PC-9 (cell line): ENCODE measurements at places on chromosomes 16 and 17. TPM values are rescaled to one million over a fixed set of nuclear protein-coding genes. Genes with fewer than 3 reads are reported as not detected.

GRCh38 chr17:19551165-19551564 lies 17.5 kb downstream of the SLC47A1 start:
- no peaks in the 10 kb centered on the region for H3K27me3 ChIP-seq
- no peak overlapping the region for H3K4me3 ChIP-seq
- DNase-seq = no peak
- H3K27ac ChIP-seq = no peak overlapping the region

Gene CLN3
- 59.1 and 70.3 TPM in 2 replicates for total RNA-seq

GRCh38 chr17:34275881-34276280 lies 5.9 kb downstream of the CCL7 start:
- H3K36me3 ChIP-seq = no peaks in the 10 kb centered on the region
- H3K4me3 ChIP-seq = no peak overlapping the region
- DNase-seq = no peak
- H3K27ac ChIP-seq = no peak overlapping the region

DNA sequence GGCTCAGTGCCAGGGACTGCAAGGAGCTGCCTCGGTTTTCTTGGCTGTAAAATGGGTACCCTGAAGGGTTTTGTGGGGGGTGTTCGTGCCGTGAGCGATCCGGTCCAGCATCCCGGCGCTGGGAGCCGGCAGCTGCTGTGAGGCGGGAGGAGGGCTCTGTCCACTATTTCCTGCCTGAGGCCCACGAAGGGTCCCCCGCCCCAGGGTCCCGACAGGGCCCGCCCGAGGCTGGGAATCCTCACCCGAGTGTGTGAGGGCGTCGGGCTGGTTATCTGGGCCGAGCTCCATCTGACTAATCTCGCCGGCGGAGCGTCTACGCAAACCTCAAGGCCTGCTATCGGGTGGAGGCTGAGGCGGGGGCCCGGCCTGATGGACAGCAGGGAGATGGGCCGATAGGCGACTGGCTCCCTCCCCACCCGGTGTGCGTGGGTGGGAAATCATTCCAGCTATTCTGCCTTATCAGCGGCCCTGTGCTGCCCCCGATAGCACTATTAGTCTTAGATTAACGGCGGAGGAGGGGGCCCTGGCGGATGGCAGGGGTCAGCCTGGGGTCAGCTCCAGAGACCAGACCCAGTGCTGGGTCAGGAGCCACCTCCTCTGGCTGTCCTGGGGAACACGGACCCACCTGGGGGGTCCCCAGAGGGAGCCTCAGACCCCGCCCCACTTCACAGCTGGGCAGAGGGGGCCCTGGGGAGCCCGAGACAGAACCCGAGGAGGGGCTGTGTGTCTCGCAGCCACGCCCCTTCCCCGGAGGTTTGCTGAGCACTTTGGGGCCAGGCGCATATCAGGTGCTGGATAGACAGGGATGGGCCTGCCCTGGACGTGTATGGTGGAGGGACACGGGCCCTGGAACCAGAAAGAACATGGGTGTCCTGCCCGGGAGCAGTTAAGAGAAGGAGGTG lies 44.7 kb downstream of the ZFPM1 start:
- H3K27me3 ChIP-seq = no peaks in the 10 kb centered on the region
- DNase-seq = no peak
- no peaks in the 10 kb centered on the region for H3K36me3 ChIP-seq
- no peak overlapping the region for H3K4me3 ChIP-seq
- H3K27ac ChIP-seq = no peak overlapping the region
- no peaks in the 10 kb centered on the region for H3K4me1 ChIP-seq

- DNase-seq = no peak
- no peak overlapping the region for H3K4me3 ChIP-seq
- H3K27ac ChIP-seq = no peak overlapping the region
- H3K27me3 ChIP-seq = no peaks in the 10 kb centered on the region
- H3K36me3 ChIP-seq = no peaks in the 10 kb centered on the region
Observed at GRCh38 chr16:78516006-78516736, 416.7 kb downstream of the WWOX start.

DNA sequence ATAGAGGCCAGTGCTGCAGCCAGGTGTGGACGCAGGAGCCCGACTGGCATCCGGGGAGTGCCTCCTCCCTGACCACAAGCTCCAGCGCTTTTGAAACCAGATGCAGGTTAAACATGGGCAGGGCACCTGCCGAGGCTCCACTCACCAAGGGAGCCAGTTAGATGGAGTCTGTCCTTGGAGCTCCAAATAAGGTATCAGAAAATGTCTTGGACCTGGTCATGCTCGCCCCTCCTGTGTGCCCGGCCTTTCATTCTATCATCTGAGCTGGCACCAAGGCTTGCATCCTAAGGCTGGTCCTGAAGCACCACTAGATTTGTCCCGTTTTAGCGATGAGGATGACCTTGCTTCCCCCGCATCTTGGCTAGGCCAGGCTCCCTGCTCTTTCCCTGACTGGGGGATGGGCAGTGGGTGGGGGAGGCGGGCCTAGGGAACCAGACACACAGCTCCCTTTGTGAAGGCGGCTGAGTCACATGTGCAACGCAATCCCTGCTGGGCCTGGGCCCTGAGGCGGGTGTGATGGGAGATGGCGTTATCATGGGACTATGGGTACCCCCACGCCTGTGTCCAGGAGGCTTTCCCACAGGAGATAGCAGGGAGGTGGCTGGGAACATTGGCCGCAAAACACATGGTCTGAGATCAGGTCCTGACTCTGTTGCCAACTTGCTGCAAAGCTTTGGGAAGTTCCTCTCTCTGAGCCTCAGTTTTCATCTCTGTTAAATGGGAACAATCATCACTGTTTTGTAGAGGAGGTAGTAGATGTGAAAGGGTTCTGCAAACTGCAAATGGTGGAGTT lies 5.0 kb upstream of the ADGRG1 start:
- DNase-seq = peak; percentile 93
- H3K4me3 ChIP-seq = peak overlapping the region; percentile 25; the same call in 1 of the 2 replicates
- no peaks in the 10 kb centered on the region for H3K36me3 ChIP-seq

DNA sequence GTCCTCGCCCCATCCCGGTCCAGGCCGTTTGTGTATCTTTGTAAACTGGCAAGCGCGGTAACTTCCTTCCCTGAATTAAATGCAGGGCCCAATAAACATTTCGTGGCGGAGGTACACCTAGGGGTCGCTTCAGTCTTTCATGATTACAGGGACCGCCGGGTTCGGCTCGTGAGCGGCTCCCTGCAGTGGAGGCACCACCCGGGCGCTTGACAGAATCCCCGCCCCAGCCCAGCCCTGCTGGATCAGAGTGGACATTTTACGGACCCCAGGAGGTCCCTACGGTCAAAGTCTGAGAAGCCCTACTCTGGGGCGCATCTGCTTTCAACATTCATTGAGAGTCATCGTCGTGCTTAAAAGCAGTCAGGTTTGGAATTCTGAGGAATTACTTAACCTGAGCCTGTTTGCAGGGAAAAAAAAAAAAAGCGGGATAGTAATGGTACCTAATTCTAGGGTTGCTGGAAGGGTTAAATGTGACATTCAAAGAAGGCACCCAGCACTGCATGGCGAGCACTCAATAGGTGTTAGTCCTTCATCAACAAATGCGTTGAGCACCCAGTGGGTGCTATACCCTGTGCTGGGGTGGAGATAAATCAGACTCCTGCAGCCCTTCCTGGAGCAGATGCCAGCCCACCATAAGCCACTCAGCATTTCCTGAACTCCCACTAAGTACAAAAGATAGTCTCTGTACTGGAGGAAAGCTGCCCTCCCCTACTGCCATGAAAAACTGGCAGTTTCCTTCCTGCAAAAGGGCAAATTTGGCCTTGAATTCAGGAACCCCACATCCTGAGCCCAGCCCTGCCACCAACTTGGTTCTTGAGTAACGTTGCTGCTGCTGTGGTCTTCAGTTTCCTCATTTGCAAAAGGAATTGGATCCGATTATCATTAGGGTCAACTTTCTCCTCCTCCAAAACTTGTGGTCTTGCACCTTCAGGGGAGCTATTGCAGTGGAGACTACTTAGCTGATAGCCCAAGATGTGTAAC lies 658 bp upstream of the DUSP3 start:
- H3K36me3 ChIP-seq = 0 out of 2 replicates have a peak, but pooled peaks cover 8% of the 10 kb centered on the region
- peak overlapping the region; percentile 81 for H3K4me3 ChIP-seq
- H3K4me1 ChIP-seq = peaks cover 14% of the 10 kb centered on the region
- DNase-seq = no peak

- H3K36me3 ChIP-seq = no peaks in the 10 kb centered on the region
- no peak for DNase-seq
- no peak overlapping the region for H3K27ac ChIP-seq
- H3K27me3 ChIP-seq = peaks cover 32% of the 10 kb centered on the region
- no peak overlapping the region for H3K4me3 ChIP-seq
Observed at GRCh38 chr17:36746381-36747053, 145.1 kb downstream of the MRM1 start.

- peaks cover 7% of the 10 kb centered on the region; the same call in 1 of the 2 replicates for H3K27me3 ChIP-seq
- no peak overlapping the region for H3K4me3 ChIP-seq
- H3K4me1 ChIP-seq = no peaks in the 10 kb centered on the region
- DNase-seq = no peak
- H3K27ac ChIP-seq = no peak overlapping the region
Observed at GRCh38 chr16:79982361-79982760, 381.8 kb upstream of the MAF start.

- H3K4me3 ChIP-seq = no peak overlapping the region
- H3K27ac ChIP-seq = no peak overlapping the region
- no peaks in the 10 kb centered on the region for H3K27me3 ChIP-seq
Observed at GRCh38 chr16:13322336-13322735, 420.9 kb downstream of the SHISA9 start.

- no peaks in the 10 kb centered on the region for H3K27me3 ChIP-seq
- H3K4me3 ChIP-seq = no peak overlapping the region
- no peaks in the 10 kb centered on the region for H3K4me1 ChIP-seq
Observed at GRCh38 chr16:20598832-20599469, 22.8 kb upstream of the ACSM2B start.

DNA sequence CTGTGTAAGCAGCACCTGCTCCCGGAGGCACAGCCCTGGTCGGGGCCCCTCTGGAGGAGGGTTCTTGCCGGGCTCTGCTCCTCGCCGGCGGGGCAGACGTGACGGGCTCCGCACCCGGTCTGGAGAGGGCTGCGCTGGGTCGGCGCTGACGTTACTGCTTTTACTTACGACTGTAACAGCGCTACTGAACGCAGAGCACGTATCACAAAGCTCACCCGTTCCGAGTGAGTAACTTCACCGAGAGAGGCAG lies 1.3 kb upstream of the RAB40C start:
- no peaks in the 10 kb centered on the region for H3K36me3 ChIP-seq
- peak overlapping the region; percentile 79 for H3K4me3 ChIP-seq
- H3K27me3 ChIP-seq = no peaks in the 10 kb centered on the region
- H3K27ac ChIP-seq = peak overlapping the region; percentile 78

Gene MT3
- not detected in 2 replicates for total RNA-seq

- DNase-seq = no peak
- no peaks in the 10 kb centered on the region for H3K27me3 ChIP-seq
- H3K36me3 ChIP-seq = no peaks in the 10 kb centered on the region
Observed at GRCh38 chr17:66337268-66337667, 34.9 kb downstream of the PRKCA start.

DNA sequence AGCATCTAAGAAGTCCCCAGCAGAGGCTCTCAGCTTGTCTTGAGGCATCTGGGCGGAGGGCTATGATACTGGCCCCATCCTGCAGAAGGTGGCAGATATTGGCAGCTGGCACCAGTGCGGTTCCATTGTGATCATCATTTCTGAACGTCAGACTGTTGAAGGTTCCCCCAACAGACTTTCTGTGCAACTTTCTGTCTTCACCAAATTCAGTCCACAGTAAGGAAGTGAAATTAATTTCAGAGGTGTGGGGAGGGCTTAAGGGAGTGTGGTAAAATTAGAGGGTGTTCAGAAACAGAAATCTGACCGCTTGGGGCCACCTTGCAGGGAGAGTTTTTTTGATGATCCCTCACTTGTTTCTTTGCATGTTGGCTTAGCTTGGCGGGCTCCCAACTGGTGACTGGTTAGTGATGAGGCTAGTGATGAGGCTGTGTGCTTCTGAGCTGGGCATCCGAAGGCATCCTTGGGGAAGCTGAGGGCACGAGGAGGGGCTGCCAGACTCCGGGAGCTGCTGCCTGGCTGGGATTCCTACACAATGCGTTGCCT lies at the start of gene CIITA:
TSS of gene CIITA (plus strand) at position 404 of the 543 bp plus-strand sequence. CDS start at position 533, 129 bp downstream.
- H3K36me3 ChIP-seq = no peaks in the 10 kb centered on the region
- H3K4me3 ChIP-seq = no peak within 1 kb of the TSS
- H3K27me3 ChIP-seq = peaks cover 26% of the 10 kb centered on the region
- peak; percentile 68 for DNase-seq
